ENCODE measurements at places on chromosomes 7 and 10.

DNA sequence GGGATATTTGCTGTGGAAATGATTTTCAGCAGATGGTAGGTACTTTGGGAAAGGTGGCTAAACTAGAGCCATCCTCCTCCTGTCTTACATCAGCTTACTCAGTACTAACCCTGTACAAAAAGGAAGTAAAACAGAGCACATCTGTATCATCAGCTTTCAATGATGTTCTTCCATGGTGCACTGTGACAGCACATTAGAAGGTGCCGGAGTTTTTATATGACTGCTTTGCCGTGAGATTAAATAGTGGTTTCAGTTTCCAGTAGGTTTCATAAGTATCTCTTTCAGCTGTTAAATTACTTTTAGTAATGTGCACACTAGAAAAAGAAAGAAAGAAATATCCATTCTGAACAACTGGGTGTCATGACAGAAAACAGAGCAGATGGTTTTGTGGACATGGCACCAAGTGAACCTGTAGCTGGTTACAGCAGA lies 86.5 kb downstream of the ARID5B start:
- H3K36me3 ChIP-seq = peaks cover 8% of the 10 kb centered on the region

GRCh38 chr7:112995059-112995824 lies 91.4 kb downstream of the GPR85 start:
- no peaks in the 10 kb centered on the region for H3K4me1 ChIP-seq
- no peak overlapping the region for H3K4me3 ChIP-seq
- no peaks in the 10 kb centered on the region for H3K36me3 ChIP-seq
- H3K27me3 ChIP-seq = no peaks in the 10 kb centered on the region
- no peak for DNase-seq

- H3K4me3 ChIP-seq = no peak overlapping the region
- H3K36me3 ChIP-seq = no peaks in the 10 kb centered on the region
- no peak for DNase-seq
Observed at GRCh38 chr10:71479831-71480230, 83.1 kb downstream of the CDH23 start.

- DNase-seq = no peak
- no peak overlapping the region for H3K4me3 ChIP-seq
- no peak overlapping the region for H3K27ac ChIP-seq
- no peaks in the 10 kb centered on the region for H3K27me3 ChIP-seq
- no peaks in the 10 kb centered on the region for H3K4me1 ChIP-seq
- no peaks in the 10 kb centered on the region for H3K36me3 ChIP-seq
Observed at GRCh38 chr10:33459602-33460001, 125.1 kb upstream of the NRP1 start.

GRCh38 chr7:11473807-11474424 lies 358.1 kb downstream of the THSD7A start:
- H3K27ac ChIP-seq = no peak overlapping the region
- no peak for DNase-seq
- H3K4me3 ChIP-seq = no peak overlapping the region
- no peaks in the 10 kb centered on the region for H3K36me3 ChIP-seq
- H3K27me3 ChIP-seq = no peaks in the 10 kb centered on the region
- H3K4me1 ChIP-seq = no peaks in the 10 kb centered on the region
